ENCODE measurements at places on chromosomes 11 and 22. TPM values are rescaled to one million over a fixed set of nuclear protein-coding genes. Genes with fewer than 3 reads are reported as not detected.
A peak's percentile ranks its signal among the peaks of the same experiment; 100 is the strongest.

Gene TSSK2
- total RNA-seq, result not detected

Gene TSPAN32
- 15.0 TPM for total RNA-seq

Gene ATP6V1E1
- 191 TPM for total RNA-seq

- no peak for DNase-seq
Measured at GRCh38 chr22:37917874-37918548, 11.9 kb downstream of the MICALL1 start.

GRCh38 chr22:19179497-19180048 is 1.0 kb upstream of the SLC25A1 start:
- DNase-seq, result peak; percentile 81

DNA sequence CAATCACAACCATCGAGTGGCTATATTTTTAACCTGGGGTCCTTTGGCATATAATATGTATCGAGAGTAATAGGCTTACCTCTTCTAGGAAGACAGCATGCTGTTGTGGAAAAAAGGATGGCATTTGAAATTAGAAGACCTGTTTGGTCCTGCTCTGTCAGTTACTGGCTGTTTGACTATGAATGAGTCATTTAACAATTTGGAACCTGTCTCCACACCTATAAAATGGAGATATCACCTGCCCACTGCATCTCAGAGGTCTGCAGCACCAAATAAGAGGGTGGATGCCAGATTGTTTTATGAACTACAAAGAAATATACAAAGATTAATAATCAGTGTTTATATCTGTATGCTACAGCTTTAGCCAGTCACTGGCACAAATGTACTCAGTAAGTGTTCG is 60.8 kb downstream of the SLC25A17 start:
- no peak for DNase-seq

GRCh38 chr11:120784566-120785251 is 239.2 kb upstream of the TBCEL start:
- no peak for DNase-seq

DNA sequence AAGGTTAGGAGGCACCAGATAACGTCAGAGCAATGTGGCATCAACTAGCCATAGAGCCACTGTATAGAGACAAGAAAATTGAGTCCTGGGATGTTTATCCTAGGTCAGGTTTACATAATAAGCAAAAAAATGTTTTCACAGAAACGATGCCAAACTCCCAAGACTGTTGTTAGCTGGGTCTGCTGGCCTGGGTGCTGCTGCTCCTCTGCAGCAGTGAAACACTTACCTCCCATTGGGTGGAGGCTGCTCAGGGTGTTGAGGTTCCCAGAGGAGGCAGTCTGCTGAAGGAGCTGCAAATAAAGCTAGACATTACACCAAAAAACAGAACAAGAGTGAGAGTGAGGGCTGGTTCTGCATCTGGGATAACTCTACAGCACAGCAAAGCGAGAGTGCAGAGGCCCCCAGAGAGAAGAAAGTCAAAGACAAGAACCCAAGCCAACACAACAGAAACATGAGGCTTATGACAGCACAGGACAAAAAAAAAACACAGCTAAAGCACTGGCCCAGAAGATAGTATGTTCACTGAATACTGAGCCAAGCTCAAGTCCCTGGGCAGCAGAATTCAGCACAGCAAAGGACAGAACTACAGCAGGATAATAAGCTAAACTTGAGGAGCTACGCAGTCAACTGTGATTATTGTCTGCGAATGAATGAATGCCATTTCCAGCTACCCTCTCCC is 29.9 kb upstream of the RAPSN start:
- DNase-seq, result no peak

DNA sequence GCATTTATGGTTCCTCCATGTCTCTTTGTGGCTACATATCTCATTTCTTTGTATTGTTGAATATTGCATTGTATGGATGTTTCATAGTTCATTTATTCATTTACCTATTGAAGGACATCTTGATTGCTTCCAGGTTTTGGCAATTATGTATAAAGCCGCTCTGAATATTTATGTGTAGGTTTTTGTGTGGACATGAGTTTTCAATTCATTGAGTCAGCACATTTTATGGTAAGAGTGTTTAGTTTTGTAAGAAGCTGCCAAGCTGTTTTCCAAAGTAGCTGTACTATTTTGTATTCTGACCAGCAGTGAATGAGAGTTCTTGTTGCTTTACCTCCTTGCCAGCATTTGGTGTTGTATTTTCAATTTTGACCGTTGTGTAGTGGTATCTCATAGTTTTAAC is 39.2 kb downstream of the KDM2A start:
- DNase-seq, result no peak

GRCh38 chr11:81655351-81655750 is 1078.3 kb downstream of the FAM181B start:
- no peak for DNase-seq

DNA sequence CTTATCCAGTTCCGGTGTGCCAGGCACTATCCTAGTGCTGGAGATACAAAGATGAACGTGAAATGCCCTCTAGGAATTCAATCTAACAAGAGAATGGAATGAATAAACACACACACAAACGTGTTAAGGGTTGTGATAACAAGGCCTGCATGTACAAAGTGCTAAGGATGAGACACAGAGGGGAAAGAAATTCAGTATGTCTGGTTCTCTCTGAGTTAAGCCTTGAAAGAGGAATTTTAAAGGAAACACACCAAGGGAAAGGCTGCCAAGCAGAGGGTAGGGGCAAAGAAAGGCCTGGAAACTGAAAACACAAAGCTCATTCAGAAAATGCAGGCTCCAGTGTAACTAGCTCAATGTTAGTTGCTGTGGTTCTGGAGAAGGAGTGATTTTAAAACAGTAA is 4.2 kb downstream of the CHKA start:
- DNase-seq, result no peak

- DNase-seq, result no peak
Measured at GRCh38 chr11:86578727-86579405, 93.5 kb downstream of the ME3 start.

GRCh38 chr22:29801796-29802195 is 34.6 kb downstream of the UQCR10 start:
- DNase-seq, result no peak

GRCh38 chr11:90783111-90783510 is 560.3 kb upstream of the CHORDC1 start:
- no peak for DNase-seq

DNA sequence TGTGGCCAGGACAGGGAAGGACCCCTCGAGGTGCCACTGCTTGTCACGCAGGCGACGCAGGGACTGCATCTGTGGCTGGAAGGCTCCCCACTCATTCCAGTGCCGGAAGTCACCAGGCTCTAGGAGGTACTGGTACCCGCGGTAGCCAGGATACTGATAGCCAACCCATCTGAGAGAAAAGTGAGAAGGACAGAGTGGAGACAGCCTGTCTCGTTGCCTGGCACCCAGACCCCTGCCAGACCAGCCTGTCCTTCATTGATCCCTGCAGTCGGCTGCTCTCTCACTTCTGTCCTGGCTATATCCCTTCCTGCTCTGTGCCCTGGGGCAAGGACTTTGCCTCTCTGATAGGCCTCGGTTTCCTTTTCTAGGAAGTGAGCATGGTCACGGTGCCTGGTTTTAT is 9.6 kb upstream of the TPST2 start:
- no peak for DNase-seq

DNA sequence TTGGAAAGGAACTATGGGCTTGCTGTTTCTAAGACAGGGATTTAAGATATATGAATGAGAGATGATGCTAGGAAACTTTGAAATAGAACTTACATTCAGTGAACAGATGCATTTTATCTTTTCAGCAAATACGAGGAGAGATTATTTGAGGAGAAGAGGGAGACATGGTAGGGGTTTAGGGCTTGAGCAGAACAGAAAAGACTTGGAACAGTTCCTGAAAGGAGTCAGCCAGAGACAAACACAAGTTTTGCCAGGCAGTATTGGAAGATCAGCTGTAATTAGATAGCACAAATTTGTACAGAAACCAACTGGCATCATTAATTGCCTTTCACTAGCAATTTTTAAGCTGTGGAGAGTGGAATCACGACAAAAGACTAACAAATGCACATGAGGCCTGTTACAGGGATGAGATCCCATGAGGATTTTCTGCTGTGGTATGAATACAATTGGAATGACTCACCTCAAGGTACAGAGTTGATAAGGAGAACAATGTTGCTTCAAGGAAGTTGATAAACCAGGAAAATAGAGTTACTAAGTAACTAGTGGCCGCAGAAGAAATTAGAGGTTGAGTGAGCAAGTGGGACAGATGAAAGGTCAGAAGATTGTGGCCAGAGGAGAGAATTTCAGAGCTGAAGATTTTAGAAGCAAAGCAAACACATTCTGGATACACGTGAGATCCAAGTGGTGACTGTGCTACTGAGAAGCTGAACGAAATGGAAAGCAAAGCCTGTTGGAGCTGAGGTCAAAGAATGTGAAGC is 67.9 kb downstream of the CYB5R2 start:
- no peak for DNase-seq

- DNase-seq, result no peak
Measured at GRCh38 chr22:48098243-48098920, 1335.9 kb downstream of the TBC1D22A start.

DNA sequence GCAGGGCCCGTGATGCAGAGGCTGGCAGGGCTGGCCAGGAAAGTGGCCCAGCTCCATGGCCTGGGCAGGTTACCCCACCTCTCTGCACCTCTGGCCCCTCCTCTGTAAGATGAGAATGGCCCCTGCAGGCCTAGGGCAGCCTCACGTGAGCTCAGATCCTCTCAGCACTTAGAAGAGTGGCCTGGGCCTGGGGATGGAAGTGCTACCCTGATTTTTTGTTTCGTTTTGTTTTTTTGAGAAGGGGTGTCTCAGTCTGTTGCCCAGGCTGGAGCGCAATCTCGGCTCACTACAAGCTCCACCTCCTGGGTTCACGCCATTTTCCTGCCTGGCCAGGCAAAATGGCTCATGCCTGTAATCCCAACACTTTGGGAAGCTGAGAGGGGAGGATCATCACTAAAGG is 982 bp downstream of the APOBEC3H start:
- no peak for DNase-seq

GRCh38 chr11:134598368-134598767 is 186.3 kb upstream of the B3GAT1 start:
- DNase-seq, result no peak

DNA sequence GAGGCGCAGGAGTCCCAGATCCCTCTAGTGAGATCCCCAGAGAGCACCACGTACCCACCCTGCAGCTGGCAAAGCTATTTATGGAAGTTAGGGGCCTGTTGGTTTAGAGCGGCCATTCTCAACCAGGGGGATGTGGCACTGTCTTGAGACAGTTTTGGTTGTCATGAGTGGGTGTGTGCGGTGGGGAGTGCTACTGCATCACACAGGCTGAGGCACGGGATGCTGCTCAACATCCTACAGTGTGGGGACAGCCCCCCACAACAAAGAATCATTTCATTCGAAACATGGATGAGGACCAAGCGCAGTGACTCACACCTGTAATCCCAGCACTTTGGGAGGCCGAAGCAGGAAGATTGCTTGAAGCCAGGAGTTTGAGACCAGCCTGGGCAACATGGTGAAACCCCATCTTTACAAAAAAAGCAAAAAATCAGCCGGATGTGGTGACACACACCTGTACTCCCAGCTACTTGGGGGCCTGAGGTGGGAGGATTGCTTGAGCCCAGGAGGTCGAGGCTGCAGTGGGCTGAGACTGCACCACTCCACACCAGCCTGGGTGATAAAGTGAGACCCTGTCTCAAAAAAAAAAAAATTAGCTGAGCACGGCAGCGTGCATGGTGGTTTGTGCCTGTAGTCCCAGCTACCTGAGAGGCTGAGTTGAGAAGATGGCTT is 28.2 kb downstream of the GGT5 start:
- no peak for DNase-seq

DNA sequence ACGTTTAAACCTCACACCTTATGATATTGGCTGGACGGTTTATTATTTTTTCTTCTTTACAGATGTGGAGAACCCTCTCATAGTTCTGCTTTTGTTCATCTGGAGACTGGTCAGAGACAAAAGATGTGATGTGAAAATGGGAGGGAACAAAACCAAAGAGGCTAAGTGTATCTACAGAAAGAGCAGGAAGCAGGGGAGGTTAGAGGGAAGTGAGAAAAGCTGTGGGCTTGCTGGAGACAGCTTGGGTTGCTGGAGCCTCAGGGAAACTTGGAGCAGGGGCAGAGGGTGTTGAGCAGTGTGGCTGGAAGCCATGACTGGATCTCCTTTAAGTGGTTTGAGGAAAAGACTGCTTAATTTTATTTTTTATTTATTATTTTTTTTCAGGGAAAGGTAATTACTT is 79.0 kb upstream of the SNX19 start:
- no peak for DNase-seq

DNA sequence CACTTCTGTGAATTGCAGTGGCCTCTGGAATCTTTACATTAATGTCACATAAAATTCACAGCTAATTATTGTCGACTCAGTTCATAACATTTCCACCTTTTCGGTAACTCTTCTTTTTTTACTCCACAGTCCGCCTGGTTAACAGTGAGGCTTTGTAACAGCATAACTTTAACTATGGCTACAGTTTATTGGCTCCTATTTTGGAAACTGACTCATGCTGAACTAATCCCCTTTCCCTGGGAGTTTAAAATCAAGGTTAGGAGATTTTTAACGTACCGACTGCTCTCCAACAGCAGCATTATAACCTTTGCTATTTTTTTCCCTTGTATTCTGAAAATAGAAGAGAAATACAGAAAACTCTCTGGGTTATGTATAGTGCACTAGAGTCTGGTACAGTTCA is 3.2 kb upstream of the POGLUT3 start:
- no peak for DNase-seq

DNA sequence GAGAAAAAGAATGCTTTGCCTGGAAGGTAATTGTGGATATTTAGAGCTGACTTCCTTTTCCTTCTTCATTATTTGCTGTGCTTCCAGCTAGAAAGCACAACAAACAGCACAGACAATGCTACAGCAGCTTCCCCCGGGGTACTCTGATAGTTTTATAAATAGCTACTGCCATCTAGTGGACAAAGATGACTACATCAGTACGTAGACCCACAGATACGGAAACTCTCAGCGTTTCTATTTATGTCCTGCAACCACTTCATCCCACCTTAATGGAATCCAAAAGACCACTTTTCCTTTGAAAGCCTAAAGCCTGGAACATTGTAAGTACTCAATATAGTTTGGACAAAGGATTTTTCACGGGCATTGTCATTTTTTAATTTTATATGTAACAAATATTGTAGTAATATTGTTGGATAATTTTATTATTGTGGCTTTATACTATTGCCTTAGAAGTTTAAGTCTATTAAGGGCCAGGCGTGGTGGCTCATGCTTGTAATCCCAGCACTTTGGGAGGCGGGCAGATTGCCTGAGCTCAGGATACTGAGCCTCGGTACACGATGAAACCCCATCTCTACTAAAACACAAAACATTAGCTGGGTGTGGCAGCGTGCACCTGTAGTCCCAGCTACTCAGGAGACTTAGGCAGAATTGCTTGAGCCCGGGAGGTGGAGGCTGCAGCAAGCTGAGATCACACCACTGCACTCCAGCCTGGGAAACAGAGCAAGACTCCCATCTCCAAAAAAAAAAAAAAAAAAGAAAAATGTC is 7.5 kb downstream of the HSPA8 start:
- DNase-seq, result no peak

GRCh38 chr11:101618709-101619108 is 34.9 kb upstream of the TRPC6 start:
- no peak for DNase-seq

Data from left cardiac atrium (tissue), 4 donors.